Esophagus mucosa (tissue), 1 donor: ENCODE measurements at places on chromosomes 5 and 9. TPM values are rescaled to one million over a fixed set of nuclear protein-coding genes. Genes with fewer than 3 reads are reported as not detected.

DNA sequence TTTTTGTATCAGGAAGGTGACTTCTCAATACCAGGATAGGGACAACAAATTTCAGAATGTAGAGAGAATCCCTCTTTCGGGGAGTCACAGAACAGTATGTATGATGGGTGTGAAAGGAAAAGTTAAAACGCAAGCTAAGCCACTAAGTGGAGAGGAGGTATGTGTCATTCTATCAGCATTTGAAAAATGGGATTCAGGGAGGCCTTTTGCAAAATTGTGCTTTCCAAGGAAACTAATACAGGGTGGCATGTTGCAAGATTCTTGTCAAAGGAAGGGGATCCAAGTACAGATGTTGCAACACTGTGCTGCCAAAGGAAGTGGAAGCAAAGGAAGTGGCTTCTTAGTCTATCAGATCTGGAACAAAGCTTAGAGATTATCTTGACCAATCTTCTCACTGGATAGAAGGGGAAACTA, 12.6 kb upstream of the TNIP1 start:
- ATAC-seq: peak; percentile 32

- no peak for ATAC-seq
These were observed 139.7 kb downstream of the GABBR2 start for GRCh38 chr9:98568909-98569469.

- no peak for ATAC-seq
These were observed 128.0 kb downstream of the RASEF start for GRCh38 chr9:82934949-82935348.

DNA sequence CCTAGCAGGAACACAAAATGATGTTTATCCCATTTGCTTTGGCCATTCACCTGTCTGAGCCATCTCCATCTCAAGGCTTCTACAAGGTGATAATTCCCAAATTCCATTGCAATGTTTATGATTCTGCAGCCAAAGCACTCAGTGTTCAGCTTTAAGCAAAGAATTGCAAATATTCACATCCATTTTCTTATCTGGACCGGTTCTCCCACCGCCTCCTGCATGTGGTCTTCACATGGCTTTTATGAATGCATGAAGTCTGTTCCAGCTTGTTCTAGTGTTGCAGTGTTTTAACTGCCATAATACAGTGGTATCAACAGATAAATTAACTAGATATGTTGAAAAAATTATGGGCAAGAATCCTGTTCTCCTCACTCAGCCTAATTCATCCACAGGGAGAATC, 443.0 kb upstream of the KLF4 start:
- no peak for ATAC-seq

- no peak for ATAC-seq
These were observed 211.0 kb downstream of the SNX18 start for GRCh38 chr5:54728588-54728915.

DNA sequence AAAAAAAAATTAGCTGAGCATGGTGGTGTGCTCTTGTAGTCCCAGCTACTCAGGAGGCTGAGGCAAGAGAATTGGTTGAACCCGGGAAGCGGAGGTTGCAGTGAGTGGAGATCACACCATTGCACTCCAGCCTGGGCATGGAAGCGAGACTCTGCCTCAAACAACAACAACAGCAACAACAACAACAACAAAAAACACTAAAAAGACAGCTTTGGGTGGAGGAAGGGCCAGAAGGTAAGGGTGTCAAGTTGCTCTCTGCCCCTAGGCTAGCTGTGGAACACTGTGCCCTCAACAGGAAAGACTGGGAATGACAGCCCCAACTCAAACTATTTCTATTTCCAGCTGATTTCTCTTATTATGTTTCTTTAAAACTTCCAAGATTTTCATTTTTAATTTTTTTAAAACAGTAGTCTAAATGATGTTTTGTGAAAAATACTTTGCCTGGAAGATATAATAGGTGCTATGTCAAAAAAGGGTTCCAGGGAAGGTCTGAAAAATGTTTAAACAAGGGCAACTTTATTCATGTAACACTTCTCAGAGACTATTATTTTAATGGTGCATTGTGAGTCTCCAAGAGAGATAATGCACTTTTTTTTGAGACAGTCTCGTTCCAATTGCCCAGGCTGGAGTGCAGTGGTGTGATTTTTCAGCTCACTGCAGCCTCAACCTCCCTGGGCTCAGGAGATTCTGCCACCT, 29.9 kb downstream of the CLINT1 start:
- no peak for ATAC-seq

GRCh38 chr5:143913008-143913752, 101.2 kb downstream of the HMHB1 start:
- ATAC-seq: no peak

DNA sequence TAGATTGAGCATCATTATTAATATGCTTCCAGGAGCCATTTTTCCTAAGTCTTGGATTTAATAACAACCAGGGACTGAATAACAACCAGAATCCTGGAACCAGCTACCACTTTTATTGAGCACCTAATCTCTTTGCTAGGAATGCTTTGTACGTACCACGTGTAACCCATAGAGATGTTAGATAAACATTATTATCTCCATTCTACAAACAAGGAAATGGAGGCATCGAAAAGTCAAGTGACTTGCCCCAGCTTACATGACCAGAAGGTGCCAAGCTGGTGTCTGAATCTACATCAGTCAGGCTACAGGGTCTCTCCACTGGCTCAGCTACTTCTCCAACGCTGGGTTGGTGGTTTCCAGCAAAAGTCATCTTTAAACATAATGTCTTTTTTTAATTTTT, 256.1 kb upstream of the ANKRD55 start:
- ATAC-seq: no peak

GRCh38 chr5:77010243-77010642, 20.0 kb upstream of the AGGF1 start:
- no peak for ATAC-seq

GRCh38 chr9:129250786-129251185, 72.7 kb upstream of the IER5L start:
- no peak for ATAC-seq

DNA sequence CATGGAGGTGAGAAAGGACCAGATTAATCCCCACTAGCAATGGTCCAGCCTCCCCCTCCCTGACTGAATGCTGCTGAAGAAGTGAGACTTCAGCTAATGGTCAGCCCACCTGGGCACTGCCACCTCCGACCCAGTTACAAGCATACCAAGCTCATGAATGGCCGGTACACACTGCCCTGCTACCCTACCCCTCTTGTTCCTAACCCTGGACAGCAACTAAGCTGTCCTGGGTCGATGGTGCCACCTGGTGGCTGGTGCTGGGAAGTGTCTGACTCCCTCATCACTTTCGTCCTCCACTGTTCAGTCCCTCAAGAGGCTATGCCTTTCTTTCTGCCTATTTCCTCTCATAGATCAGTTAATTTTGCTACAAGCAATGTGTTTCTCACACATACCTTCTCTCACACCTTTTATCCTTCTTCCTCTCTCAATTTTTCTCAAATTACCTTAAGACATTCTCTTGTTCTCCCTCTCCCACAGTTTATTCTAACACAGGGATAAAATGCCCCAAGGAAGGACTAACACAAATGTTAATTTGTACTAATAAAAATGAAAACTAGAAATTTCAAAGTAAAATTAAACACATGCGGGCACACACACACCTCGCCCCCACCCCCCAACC, 42.4 kb downstream of the PAX5 start:
- ATAC-seq: peak; percentile 56

DNA sequence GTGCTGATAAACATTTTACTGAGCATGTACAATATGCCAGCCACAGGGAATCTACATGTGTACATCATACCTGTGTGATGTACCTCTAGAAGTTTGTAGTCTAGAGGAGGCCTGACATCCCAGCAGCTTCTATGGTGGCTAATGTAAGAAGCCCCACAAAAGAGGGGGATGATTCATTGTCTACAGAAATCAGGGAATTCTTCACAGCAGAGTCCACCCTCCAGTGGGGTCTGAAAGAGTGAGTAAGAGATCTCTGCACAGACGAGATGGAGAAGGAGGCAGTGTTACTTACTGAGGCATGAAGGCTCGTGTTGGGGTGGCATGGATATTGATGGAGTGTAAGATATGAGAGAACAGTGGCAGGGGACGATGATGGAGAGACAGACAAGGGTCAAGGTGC, 103.0 kb downstream of the NTRK2 start:
- no peak for ATAC-seq

- no peak for ATAC-seq
These were observed 1613.8 kb downstream of the MAT2B start for GRCh38 chr5:165119175-165119574.

- ATAC-seq: no peak
These were observed 19.8 kb downstream of the LECT2 start for GRCh38 chr5:135934939-135935338.

GRCh38 chr5:61613679-61614078, 281.6 kb downstream of the ZSWIM6 start:
- no peak for ATAC-seq

DNA sequence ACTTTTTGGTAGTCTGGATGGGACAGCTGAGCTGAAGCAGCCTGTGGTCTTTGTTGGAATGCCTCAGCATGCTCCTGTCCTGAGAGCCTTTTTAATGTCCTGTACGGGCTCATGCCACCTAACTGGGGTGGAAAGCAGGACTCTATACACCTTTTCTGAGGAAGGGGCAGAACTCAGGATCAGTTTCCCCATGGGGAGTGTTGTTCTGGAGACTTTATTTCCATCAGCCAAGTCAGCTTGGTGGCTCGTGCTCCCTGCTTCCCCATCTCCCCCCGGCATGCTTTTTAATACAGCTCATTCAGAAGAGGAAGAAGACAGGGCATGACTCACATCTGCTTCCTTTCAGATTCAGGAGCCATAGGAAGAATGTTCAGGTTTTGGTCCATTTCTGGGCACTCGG, 5.1 kb upstream of the SEPTIN8 start:
- ATAC-seq: no peak

GRCh38 chr5:102811972-102812371, 56.9 kb downstream of the PAM start:
- ATAC-seq: no peak

DNA sequence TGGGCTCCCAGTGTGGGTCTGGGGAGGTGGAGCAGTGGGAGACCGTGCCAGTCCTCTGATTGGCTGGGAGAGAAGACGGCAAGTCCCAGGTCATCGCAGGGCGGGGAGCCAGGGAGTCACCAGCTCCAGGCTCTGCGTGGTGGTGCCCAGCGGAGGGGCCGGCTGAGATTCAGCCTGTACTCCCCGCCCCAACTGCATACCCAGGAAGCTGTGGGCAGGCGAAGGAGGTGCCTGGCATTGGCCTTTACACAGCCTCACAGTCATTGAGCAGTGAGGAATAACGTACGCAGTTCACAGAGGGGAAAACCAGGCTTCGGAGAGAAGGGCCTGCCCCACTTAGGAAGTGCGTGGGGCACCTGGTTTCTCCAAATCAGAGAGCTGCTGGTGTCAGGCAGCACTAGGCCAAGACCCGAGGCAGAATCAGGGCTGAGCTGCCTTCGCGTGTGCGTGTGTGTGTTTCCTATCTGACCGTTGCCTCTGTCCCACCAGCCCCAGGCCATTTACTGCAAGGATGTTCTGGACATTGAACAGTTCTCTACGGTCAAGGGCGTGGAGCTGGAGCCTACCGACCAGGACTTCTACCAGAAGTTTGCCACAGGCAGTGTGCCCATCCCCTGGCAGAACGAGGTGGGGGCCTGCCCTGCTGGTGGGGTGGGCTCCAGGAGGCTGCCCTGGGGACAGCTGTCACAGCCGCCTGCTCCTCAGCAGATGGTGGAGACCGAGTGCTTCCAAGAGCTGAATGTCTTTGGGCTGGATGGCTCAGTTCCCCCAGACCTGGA, 6.2 kb upstream of the PRR7 start:
- no peak for ATAC-seq

DNA sequence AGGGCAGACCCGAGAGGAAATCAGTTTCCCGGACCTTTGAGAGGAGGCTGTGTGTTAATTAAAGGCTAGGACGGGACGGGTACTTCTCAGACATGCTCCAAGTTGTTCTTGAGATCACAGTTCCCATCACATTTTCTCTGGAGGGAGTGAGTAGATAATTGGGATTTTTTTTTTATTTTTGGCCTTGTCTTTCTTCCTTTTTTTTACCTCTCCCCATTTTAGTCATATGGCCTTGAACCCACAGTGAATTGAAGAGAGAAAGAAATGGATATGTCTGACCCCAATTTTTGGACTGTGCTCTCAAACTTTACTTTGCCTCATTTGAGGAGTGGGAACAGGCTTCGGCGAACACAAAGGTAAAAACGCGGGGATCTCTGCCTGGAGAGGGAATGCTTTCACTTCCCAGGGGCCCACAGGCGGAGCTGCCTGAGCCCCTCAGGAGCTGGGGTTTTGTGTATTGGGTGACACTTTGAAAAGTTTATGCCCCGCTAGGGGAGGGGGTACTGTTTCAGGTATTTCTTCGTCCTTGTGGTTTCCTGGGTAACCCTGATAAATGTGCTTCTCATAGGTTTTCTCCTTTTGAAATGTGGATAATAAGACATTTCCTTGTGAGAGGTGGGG, 191.8 kb downstream of the CD180 start:
- no peak for ATAC-seq

GRCh38 chr5:162096448-162096847, 28.9 kb downstream of the GABRG2 start:
- no peak for ATAC-seq

- ATAC-seq: peak; percentile 21
These were observed 48.7 kb upstream of the PSD2 start for GRCh38 chr5:139746691-139747582.

DNA sequence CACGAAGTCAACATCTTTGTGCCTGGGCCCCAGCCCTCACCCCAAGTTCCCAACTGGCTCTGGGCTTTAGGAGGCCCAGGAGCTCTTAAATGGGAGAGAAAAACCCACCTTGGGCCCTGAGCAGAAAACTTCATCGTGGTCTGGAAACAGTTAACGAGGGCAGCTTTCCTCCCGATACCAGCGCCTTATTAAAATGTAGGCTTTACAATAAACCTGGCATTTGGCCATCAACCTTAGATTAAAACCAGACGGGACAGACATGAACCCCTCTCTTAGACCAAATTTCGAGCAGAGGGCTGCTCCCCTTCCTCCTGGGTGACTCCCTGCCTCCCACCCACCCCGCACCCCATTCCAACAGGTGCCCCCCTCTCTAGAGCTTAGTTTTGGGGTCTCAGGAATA, 39.4 kb downstream of the PRRX2 start:
- no peak for ATAC-seq

GRCh38 chr5:40367255-40367654, 312.5 kb upstream of the PTGER4 start:
- ATAC-seq: no peak

GRCh38 chr9:88421348-88421747, 33.1 kb downstream of the SPIN1 start:
- ATAC-seq: no peak

PPP1R26 gene
- total RNA-seq: 5.2 TPM

ATG12 gene
- total RNA-seq: 18.5 TPM

TUT7 gene
- 33.3 TPM for total RNA-seq

HIGD2A gene
- total RNA-seq: 101 TPM

PHF24 gene
- total RNA-seq: 0.48 TPM

LRRC19 gene
- total RNA-seq: 0.08 TPM

SLC6A7 gene
- total RNA-seq: not detected

RPL37 gene
- total RNA-seq: 1,416 TPM

MARCHF11 gene
- total RNA-seq: not detected

NFX1 gene
- total RNA-seq: 26.6 TPM

HK3 gene
- total RNA-seq: 1.4 TPM

SLC6A19 gene
- not detected for total RNA-seq

LVRN gene
- 0.08 TPM for total RNA-seq

CD14 gene
- 6.7 TPM for total RNA-seq

CCL21 gene
- 18.5 TPM for total RNA-seq

LRSAM1 gene
- 13.5 TPM for total RNA-seq
